ENCODE measurements at places on chromosomes 11 and 22. TPM values are rescaled to one million over a fixed set of nuclear protein-coding genes. Genes with fewer than 3 reads are reported as not detected.

Gene AMOTL1
- 64.7 TPM for total RNA-seq

Gene MMP12
- not detected for total RNA-seq

Gene RAD9A
- 4.7 TPM for total RNA-seq

Gene ACRV1
- total RNA-seq = not detected

Gene IGLL1
- total RNA-seq = not detected

Gene MMP3
- total RNA-seq = 3.3 TPM

Gene OR9I1
- total RNA-seq = 0.41 TPM

Gene TIGD3
- total RNA-seq = not detected

GRCh38 chr11:67409261-67409666 lies 5.4 kb downstream of the TBC1D10C start:
- no peak for DNase-seq

- DNase-seq = no peak
Observed at GRCh38 chr11:119377961-119378667, 3.4 kb downstream of the USP2 start.

DNA sequence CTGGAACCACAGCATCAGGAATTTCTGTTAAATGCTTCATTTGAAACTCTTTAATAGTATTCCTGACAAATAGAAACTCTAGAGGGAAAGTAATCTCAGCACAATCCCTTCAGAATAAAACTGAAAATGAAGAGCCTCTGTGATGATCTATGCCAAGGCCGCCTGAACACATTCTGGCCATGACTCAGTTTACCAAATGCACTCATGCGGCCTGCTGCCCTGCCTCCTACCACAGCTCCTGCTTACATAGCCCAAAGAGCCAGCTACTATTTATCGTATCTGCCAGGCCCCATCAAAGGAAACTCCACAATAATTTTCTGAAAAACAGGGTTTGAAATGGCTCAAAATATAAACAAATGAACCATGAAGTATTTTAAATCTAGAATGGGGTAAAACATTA lies 27.0 kb downstream of the ARL14EP start:
- no peak for DNase-seq

GRCh38 chr22:20562607-20563465 lies 55.4 kb downstream of the MED15 start:
- DNase-seq = no peak

DNA sequence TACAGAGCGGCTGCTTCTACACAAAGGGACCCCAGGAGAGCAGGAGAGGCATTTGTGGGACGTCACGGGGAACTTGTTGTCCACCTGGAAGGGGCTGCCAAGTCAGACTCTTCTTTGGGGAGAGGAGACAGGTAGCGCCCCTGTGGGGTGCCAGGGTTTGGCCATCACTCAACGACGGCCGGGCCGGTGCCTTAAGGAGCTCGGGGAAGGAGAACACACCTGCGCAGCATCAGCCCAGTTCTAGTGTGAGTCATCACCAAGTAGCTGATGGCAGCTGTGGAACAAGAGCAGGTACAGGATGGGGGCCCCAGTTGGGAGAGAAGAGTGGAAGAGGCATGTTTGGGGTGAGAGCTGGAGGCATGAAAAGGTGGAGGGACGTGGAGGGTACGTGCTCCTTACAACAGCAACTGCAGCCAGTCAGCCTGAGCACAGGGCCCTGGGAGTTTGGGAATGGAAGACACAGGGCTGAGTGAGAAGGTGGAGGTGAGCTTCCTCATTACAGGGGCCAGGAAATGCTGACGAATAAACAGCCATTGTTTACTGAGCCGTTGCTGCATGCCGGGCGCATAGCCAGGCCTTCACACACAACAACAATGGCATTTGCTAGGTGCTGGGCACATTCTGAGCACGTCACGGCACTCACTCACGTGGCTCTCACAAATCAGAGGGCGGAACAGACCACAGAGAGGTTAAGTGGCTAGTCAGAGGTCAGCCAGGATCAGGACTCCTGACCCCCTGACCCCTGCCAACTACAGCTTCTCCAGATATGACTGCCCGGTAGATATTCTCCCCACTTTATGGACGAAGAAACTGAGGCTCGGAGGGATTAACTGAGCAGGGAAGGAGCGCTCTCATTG lies 29.1 kb upstream of the TP53I11 start:
- no peak for DNase-seq

GRCh38 chr11:125701858-125702621 lies 21.4 kb upstream of the ACRV1 start:
- DNase-seq = no peak

DNA sequence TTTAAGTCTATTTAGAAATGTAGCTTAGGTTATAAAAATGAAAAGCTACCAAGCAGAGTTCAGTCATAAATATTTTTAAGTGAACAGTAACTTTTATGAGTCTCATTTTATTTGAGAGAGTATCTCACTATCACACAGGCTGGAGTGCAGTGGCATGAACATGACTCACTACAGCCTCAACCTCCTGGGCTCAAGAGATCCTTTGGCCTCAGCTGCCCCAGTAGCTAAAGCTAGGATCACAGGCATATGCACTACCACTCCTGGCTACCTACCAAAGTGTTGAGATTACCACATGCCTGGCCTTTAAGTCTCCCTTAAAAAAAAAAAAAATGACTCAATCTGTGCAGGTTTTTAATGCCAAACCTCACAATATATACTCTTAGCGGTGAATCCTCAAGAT lies 34.7 kb upstream of the CLNS1A start:
- DNase-seq = peak; percentile 95

- DNase-seq = peak; percentile 45
Observed at GRCh38 chr11:64960719-64961118, 11.2 kb downstream of the MAJIN start.

GRCh38 chr11:86523738-86524619 lies 148.4 kb downstream of the ME3 start:
- peak; percentile 94 for DNase-seq

DNA sequence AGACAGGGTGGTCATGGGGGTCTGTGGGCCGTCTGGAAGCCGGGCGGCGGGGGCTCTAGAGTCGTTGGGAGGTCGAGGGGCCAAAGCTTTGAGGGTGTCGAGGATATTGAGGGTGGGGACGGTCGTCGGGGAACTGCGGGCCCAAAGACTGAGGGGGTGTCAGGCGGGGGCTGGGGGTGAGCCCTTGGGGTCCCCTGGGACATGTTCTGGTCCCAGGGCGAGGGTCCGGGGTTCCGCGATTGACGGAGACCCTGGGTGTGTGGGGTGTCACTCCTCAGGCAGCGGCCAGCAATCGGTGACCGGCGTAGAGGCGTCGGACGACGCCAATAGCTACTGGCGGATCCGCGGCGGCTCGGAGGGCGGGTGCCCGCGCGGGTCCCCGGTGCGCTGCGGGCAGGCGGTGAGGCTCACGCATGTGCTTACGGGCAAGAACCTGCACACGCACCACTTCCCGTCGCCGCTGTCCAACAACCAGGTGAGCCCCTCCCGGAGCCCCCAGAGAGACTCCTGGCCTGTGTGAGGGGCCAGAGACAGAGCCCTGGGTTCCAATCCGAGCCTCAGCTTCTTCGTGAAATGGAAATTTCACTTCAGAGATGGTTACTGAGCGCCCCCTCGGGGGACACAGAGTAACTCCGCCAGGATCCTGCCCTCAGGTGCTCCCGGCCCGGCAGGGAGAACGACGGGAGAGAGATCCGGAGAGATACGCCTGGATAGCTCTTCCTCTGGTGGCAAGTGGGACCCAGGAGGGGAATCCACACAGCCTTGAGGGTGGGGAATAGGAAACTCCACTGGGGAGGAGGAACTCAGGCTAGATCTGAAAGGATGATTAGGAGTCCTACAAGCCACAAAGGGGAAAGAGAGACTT lies 714 bp downstream of the SDF2L1 start:
- peak; percentile 52 for DNase-seq

- DNase-seq = no peak
Observed at GRCh38 chr11:6457581-6458320, 16.0 kb downstream of the TRIM3 start.

DNA sequence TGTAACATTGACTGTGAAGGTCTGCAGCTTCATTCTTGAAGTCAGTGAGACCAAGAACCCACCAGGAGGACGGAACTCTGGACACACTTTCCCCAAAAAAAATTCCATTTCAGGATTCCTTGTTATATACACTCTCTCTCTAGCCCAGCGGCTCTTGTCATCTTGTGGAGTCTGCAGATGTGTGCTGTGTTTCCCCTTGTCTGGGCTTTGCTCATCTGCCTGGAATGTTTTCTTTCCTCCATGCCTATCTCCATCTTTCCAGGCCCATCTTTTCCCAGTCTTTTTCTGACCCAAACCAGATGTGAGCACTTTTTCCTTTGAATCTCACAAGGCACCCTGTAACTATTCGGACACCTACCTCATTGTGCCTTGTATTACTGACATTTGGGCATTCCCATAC lies 5.1 kb upstream of the DRG1 start:
- peak; percentile 17 for DNase-seq

GRCh38 chr22:45915151-45915550 lies 61.8 kb downstream of the WNT7B start:
- no peak for DNase-seq

- DNase-seq = no peak
Observed at GRCh38 chr11:78289552-78290292, 101.0 kb downstream of the USP35 start.

- DNase-seq = no peak
Observed at GRCh38 chr11:74696500-74696899, 34.7 kb downstream of the CHRDL2 start.

GRCh38 chr11:73246303-73246702 lies 25.8 kb upstream of the P2RY6 start:
- DNase-seq = no peak

DNA sequence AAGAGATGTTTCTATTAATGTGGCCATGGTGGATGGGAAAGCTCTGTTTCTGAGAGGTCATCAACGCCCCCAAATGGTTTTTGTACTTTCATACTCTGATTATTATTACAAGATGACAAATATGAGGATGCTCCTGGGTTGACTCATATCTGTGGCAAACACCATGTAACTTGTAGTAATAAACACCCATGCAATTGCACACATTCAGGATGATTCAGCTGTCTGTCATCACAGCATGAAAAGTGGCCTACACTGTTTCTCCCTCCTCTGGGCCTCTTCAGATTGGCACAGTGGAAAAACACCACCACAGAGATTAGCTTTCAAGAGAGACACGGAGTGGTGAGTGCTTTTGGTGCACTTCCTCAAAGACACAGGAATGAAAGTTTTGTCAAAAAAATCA lies 85.4 kb downstream of the MTNR1B start:
- DNase-seq = peak; percentile 93

- no peak for DNase-seq
Observed at GRCh38 chr22:24848559-24849168, 42.7 kb downstream of the SGSM1 start.

DNA sequence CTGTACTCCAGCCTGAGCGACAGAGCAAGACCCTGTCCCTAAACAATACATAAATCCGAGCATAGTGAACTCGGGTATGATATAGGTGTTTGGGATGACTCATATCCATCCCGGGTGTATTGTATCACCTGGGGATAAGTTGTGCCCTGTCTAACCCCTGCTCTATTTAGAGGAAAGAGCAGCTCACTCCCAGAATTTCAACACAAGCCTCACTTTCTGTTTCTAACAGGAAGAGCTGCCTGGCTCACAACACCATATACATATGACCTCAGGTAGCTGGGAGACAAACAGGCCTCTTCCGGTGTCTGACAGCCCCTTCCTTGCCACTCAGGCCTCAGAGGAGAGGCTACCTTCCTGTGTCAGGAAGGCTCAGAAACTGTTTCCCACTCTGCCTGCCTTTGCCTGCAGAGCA lies 9.9 kb upstream of the MICALL1 start:
- no peak for DNase-seq

- no peak for DNase-seq
Observed at GRCh38 chr11:113828191-113828590, 47.2 kb downstream of the USP28 start.

DNA sequence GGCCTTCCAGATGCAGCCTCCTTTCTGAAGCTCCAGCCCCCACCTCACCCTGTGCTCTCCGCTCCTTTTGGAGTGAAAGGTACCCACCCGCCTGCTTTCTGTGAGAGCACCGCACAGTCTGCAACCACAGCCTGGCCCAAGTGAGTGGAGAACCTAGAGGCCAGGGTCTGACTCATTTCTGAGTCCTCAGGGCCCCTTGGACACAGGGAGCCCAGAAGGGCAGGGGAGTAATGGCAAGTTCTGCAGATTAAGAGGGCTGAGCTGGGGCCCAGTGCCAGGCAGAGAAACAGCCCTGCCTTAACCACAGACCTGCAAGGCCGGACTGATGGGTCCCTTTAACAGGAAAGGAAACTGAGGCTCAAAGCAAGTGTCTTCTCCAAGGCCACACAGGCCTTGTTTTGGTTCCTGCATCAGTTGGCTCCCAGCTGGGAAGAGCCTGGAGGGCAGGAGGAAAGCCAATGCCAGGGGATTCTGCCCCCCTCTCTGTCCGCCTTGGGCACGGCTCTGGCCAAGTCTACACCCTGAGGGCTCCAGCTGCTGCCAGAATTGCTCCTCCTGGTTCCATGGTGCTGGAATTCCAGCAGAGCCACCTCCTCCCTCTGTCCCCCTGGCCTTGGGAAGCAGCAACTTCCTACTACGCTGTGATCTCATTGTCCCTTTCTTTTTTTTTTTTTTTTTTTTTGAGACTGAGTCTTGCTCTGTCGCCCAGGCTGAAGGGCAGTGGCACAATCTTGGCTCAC lies 55.1 kb downstream of the CYTH4 start:
- DNase-seq = peak; percentile 53

GRCh38 chr11:1160231-1161101 lies 2.7 kb downstream of the MUC5AC start:
- DNase-seq = no peak

DNA sequence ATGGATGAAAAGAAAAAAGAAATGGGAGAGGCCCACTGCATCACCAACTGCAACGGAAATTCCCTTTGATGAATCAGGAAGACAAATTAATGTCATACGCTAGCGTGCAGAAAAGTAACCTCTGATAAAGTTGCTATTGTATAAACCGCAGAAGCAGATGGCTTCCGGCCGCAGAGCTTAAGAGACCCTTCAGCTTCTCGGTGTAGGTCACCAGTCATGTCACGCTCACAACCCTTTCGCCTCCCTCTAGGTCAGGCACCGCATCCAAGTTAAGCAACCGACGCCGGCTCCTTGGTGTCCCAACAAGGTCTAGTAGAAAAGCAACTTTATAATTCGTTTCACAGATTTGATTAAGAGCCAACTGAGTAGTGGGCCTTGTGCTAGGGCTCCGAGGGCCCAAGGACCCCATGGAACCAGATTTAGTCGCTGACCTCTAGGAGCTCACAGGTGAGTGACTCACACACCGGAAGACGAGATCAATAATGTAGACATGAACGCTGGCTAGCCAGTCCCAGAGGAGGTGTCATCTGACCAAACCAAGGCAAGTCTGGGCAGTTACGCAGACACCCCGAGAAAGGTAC lies 1.2 kb upstream of the ZFP91 start:
- peak; percentile 96 for DNase-seq

DNA sequence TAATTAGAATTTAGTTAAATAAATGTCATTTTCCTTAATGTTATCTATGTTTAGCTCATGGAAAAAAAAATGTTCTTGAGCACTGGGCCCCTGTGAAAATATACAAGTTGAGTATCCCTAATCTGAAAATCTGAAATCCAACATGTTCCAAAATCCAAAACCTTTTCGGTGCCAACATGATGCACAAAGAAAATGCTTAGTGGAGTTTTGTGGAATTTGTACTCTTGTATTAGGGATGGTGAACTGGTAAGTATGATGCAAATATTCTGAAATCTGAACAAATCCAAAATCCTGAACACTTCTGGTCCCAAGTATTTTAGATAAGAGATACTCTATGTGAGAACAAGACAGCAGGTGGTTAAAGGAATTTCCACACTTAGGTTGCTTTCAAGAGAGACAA lies 44.5 kb downstream of the TCP11L1 start:
- DNase-seq = peak; percentile 50

GRCh38 chr11:46271407-46271806 lies 6.1 kb upstream of the CREB3L1 start:
- DNase-seq = no peak

Measured in fibroblast of the aortic adventitia (primary cell).